ELR (cell line): ENCODE measurements at places on chromosomes 13 and 19.

GRCh38 chr13:64591971-64592370 is 2638.2 kb downstream of the PCDH9 start:
- DNase-seq, result peak; percentile 62

GRCh38 chr19:17538684-17539237 is 16.7 kb upstream of the COLGALT1 start:
- peak; percentile 33 for DNase-seq

- DNase-seq, result no peak
Observed at GRCh38 chr13:78499802-78500201, 103.5 kb downstream of the POU4F1 start.

DNA sequence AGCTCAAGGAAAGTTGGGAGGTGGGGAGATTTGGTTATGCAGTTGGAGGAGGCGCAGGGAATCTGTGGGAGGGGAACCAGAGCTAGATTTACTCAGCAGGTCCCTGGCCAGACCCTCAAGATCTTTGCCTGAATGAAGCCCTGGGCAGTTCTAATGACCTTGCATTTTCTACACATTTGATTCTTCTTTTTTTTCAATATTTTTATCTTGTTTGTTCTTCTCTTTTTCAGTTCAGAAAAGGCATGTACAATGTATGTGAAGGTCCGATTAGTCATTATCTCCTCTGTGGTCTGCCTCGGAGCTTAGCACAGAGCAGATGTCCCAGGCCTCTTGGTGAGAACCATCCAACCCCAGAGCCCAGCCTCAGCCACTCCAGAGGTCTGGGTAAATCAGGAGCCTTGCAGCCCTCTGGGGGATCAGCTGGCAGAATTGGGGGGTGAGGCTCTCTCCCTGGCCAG is 24.2 kb downstream of the SERP2 start:
- no peak for DNase-seq

DNA sequence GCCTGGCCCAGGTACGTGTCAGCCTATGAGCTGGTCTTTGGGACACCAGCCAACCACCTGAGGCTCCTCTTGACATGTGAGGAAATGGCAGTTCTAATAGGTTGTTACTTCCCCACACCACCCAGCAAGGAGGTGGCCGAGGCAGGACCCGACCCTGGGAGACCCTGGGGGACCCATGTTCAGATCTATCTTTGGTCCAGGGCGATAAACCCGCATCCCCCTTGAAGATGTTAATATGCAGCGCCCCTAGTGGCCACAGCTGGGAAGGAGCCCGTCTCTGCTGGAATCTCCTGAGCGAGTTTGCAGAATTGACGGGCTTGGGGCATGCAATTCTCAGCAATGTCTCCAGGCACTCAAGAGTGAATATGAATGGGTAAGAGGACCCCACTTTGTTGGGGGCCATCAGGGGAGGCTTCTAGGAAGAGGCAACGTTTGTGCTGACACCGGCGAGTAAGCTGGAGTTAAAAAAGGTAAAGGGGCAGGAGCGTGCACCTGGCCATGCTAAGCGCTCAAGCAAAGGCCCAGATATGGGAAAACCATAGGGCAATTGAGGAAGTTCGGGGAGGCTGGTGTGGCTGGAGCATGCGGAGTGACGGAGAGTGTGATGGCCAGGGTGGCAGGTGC is 1.5 kb upstream of the MYO1F start:
- peak; percentile 77 for DNase-seq

DNA sequence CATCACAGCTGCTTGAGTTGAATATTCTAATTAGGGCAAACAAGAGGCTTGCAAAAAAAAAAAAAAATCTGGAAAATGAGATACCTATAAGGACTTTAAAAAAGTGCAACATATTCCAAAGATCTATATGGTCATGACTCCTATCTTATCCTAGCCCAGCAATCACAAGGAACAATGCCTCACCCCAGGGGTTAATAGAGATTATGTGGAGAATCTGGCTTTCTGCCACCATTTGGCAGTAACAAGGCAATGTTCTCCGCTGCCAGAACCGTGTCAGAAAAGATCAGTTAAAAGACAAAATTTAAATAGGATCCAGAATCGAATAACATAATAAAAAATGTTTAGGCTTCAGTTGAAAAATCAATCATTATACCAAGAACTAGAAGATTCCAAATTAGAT is 1643.2 kb upstream of the PRR20A start:
- no peak for DNase-seq

DNA sequence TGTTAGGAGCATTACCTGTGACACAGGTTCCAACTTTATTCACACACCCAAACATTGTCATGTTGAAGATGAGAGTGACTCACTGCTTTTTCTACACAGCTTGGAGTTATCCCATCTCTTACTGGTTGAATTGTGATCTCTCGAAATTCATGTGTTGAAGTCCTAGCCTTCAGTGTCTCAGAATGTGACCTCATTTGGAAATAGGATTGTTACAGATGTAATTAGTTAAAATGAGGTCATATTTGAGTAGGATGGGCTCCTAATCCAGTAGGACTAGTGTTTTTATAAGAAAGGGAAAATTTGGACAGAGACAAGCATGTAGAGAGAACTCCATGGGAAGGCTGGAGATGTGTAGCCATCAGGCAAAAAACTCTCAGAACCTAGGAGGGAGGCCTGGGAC is 142.5 kb downstream of the POSTN start:
- no peak for DNase-seq

- no peak for DNase-seq
Observed at GRCh38 chr13:112905990-112906641, 62.9 kb upstream of the MCF2L start.

DNA sequence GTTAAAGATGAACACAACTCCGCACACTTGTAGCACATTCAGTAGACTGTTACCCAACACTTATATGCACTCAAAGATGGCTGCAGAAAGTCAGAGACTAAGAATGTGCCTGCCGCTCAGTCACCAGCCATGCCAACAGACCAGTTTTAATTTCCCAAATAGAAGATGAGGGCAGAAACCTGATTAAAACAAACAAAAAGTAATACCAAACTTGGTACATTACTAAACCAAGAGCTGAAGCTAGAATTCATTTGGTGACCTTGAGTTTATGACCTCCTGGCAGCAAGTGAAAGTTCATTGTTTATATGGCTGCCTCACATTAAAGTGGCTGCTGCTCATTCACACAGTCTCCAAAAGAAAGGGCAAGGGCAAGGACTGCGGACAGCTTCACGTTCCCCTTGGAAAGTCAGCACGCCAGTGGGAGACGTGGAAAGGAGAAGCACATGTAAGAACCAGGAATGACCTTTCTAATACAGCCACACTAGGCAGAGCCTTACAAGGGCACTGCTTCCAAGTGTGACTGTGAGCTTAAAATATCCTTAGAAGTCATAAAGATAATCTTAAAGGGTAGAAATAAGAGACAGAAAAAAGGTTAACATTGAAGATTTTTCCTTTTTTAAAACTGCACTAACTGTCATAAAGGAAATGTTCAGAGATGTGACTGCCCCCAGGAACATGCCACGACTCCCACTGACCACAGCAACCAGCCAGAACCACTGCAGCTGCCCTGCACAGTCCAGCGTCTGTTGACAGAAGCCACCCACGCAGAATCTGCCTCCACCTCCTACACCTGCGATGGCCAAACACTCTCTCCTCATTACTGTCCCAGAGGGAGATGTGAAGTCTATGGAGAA is 73.5 kb downstream of the STK24 start:
- no peak for DNase-seq

GRCh38 chr19:11242025-11242424 is 2.6 kb downstream of the ANGPTL8 start:
- no peak for DNase-seq
